ENCODE measurements at places on chromosomes 13 and 19.

DNA sequence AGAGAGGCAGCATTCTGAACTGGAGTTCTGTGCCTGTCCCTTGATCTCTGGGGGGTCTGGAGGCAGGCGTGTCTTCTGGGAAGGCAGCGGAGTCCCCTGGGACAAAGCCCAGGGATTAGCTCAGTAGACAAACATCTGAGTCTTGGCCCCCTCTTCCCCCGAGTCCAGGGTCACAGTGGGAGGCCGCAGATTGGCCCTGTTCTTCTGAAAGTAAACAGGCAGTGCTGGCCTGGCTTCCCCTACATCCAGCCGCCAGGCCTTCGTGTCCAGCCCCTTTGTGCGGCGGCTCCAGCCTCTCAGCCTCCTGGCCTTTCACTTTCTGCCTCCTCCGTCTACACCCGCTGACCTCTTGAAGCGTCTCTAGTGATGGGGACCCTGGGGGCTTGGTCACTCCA, 989 bp downstream of the NFILZ start:
- no peak for DNase-seq

- DNase-seq, result no peak
Observed at GRCh38 chr13:34129436-34129835, 311.5 kb downstream of the RFC3 start.

GRCh38 chr13:90995001-90995400, 352.5 kb upstream of the MIR17HG start:
- no peak for DNase-seq

DNA sequence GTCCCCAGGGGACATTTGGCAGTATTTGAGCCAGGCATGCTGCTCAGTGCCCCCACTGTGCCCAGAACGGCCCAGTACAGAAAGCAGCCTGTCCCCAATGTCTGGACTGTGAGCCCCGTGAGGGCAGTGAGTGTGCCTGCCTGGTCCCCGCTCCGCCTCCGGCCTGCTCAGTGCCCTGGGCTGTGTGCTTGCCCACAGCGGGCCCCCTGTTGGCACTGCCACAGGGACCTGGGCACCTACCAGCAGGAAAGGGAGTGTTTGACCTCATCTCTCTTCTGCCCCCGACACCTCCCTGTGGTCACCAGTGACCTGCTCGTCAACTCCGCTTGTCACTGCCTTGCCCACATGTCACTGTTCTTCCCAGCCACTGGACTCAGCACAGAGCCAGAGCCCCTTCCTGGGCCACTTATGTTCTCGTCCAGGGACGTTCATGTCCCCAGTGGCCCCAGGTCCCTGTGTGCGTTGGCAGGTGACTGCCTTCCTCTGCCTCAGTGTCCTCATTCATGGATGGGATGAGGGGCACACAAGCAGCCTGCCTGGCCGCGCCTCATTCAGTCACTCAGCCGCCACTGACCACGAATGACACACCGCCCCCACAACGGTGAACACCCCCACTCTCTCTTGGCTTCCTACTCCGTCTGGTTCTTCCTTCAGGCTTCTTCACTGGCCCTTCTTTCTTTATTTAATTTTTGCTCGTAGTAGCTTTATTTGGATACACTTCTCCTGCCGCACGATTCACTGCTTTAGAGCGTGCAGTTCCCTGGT, 2.8 kb downstream of the FZR1 start:
- DNase-seq, result no peak

DNA sequence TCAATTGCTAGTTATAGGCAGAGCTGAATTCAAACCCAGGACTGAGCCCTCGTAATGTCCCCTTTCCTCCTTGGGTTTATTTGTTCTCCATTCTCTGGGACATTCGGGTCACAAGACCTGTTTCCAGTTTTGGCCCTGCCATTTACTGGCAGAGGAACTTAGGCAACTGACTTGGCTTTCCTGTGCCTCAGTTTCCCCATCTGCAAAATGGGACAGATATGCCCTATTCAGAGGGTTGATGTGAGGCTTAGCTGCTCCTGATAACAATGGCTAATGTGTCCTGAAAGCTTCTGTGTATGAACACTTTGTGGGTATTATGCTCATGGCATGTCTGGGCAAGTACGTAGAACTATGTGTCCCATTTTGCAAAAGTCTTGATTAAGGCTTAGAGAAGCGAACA, 996 bp downstream of the ZNF524 start:
- no peak for DNase-seq

GRCh38 chr13:87872813-87873212, 201.6 kb downstream of the SLITRK5 start:
- no peak for DNase-seq

GRCh38 chr13:86567119-86567518, 767.9 kb upstream of the SLITRK6 start:
- no peak for DNase-seq

DNA sequence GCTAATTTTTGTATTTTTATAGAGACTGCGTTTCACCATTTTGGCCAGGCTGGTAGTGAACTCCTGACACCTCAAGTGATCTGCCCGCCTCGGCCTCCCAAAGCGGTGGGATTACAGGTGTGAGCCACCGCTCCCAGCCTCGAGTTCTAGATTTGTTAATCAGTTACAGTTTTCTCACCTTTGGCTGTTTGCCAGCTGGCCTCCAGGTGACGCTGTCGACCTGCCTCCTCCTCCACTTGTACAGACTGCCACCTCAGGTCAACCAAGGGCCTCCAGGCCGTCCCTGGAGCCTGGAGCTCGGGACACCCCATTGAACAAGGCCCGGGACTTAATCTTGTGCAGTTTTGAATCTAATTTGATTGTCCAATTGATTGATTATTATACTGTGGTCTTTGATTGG, 45.5 kb downstream of the IER2 start:
- no peak for DNase-seq

GRCh38 chr19:8389891-8390616, at the start of gene RAB11B:
Gene RAB11B, plus strand, starts transcription at chr19:8390360. Its CDS starts 57 bp downstream, at chr19:8390417.
- DNase-seq, result peak; percentile 97

GRCh38 chr13:57748096-57748495, 116.6 kb downstream of the PCDH17 start:
- no peak for DNase-seq

DNA sequence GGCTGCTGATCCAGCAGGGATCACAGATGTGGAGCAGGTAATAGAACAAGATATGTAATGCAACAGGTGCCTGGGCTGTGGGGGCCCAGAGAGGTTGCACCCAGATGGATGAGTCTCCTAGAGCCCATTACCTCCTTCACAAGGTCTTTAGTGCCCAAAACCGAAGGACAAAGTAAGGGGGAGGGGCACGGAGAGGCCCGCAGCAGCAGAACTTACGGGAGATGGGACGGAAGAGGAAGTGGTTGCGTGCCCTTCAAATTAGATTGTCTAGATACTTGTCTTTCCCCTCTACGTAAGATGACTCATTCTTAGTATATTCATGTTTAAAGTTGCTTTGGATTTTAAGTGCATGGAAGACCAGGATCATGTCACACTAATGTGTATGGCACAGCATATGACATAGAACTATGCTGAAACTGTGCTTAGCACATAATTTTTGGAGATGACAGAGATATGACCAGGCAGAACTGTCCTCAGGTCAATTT, 5.7 kb upstream of the MRPS31 start:
- DNase-seq, result peak; percentile 44

DNA sequence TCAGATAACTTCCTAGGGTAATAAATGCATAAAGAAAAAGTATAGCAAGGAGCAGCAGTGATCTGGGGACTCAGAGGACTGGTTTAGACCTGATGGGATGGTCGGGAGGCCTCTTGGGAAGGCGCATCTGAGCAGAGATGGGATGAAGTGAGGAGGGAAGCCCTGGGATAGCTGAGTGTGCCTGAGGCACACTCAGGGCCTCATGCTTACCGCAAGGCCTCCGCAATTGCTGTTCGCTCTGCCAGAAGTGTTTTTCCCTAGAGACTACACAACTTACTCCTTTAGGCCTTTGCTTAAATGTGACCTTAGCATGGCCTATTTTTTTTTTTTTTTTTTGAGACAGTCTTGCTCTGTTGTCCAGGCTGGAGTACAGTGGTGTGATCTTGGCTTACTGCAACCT, 4.1 kb upstream of the DLL3 start:
- DNase-seq, result no peak

GRCh38 chr13:77853703-77854102, 64.9 kb downstream of the EDNRB start:
- DNase-seq, result no peak

- DNase-seq, result no peak
Observed at GRCh38 chr19:51161266-51161665, 19.2 kb downstream of the SIGLEC7 start.

DNA sequence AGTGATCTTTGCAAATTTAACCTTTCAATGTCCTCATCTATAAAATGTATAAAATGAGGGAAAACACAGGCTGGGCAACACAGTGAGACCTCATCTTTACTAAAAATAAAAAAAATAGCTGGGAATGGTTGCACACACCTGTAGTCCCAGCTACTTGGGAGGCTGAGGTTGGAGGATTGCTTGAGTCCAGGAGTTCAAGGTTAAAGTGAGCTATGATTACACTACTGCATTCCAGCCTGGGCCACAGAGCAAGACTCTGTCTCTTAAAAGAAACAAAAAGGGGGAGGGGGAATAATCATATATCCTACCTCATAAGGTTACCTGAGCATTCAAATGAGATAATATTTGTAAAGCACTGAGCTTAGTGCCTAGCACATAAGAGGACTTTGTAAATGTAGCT, 5.8 kb downstream of the MTRF1 start:
- no peak for DNase-seq

GRCh38 chr13:110127986-110128511, 178.9 kb downstream of the COL4A1 start:
- no peak for DNase-seq

- no peak for DNase-seq
Observed at GRCh38 chr19:44796701-44797115, 12.2 kb upstream of the BCAM start.

- no peak for DNase-seq
Observed at GRCh38 chr13:51542346-51543242, 41.7 kb upstream of the WDFY2 start.

- DNase-seq, result no peak
Observed at GRCh38 chr19:55091955-55092354, 16.3 kb downstream of the EPS8L1 start.

GRCh38 chr19:17296976-17297375, 6.2 kb downstream of the ABHD8 start:
- DNase-seq, result no peak

- DNase-seq, result no peak
Observed at GRCh38 chr19:30689474-30689873, 317.3 kb downstream of the ZNF536 start.

- no peak for DNase-seq
Observed at GRCh38 chr19:32828139-32828538, 41.4 kb downstream of the SLC7A9 start.

DNA sequence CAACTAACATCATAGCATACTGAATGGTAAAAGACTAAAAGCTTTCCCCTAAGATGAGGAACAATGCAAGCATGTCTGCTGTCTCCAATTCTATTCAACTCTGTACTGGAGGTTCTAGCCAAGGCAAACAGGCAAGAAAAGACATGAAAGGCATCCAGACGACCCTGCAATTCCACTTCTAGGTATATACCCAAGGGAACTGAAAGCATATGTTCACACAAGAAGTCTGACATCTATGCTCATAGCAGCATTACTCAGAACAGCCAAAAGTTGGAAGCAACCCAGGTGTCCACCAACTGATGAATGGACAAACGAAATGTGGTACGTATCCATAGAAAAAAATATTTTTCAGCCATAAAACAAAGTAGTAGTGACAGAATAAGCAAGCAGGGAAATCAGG, 39.1 kb downstream of the PEPD start:
- DNase-seq, result no peak

- no peak for DNase-seq
Observed at GRCh38 chr13:37869756-37870488, at the start of gene TRPC4. Gene TRPC4, minus strand, starts transcription at chr13:37869772. Its CDS starts 86,439 bp downstream, at chr13:37783333.

GRCh38 chr19:5343848-5344247, 3.2 kb upstream of the PTPRS start:
- no peak for DNase-seq

- no peak for DNase-seq
Observed at GRCh38 chr13:83378908-83379307, 503.4 kb downstream of the SLITRK1 start.

GRCh38 chr19:54677217-54677616, 14.4 kb downstream of the LILRB4 start:
- DNase-seq, result no peak

- no peak for DNase-seq
Observed at GRCh38 chr19:13150931-13151604, 857 bp downstream of the IER2 start.

DNA sequence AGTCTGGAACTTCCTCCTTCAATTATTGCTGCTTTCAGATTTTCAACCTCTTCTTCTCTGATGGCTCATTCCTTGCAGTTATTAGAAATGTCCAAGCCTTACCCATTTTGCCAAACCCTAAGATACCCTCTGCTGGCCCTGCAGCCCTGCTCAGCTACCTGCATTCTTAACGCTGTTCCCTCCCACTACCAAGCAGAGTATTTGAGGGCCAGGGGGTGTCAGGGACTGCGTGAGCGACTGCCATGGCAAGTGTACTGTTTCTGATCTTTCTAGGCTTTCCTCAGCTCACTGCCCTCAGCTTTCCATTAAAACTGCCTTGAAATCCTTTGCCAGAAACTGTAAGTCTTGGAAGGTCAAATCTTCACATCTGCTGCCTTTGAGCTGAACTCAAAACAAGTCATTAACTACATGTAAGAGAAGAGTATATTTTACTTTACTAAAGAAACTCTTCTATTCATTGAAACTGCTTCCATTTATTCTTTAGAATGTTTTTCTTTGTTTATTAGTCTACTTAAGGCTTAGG, 41.0 kb downstream of the HS6ST3 start:
- no peak for DNase-seq

DNA sequence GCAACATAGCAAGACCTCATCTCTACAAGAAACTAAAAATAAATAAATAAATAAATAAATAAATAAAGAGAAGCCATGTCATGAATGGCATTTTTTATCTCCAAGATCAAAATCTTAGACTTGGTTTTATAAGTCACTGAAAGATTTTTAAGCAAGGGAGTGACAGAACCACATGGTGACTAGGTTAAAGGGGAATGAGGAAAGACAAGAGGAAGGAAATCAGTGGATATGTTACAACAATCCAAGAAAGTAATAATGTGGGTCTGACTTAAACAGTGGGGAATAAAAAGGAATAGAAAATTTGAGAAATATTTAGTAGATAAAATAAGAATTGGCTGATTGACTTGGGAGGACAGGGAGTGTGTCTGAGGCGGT, 18.8 kb upstream of the MED4 start:
- no peak for DNase-seq

DNA sequence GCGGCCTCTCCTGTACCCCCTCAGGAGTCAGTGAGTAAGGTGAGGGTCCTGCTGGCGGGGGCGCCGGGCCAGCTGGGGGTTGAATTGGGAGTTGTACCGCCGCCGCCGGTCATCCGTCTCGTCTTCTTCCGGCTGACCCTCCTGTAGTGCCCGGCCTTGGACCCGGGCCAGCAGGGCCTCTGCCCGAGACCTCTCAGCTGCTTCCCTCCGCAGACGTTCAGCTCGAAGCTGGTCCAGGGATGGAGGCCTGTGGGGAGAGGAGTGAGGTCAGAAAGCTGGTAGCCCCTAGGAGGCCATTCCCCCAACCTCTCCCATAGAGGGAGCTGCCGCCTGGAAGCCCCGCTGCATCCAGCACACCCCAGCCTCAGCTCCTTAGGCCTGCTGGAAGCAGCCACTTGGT, 3.8 kb downstream of the LENG1 start:
- no peak for DNase-seq

GRCh38 chr19:46404753-46405468, 8.5 kb downstream of the CCDC8 start:
- no peak for DNase-seq

- DNase-seq, result no peak
Observed at GRCh38 chr19:11088506-11089253, 583 bp upstream of the LDLR start.

- no peak for DNase-seq
Observed at GRCh38 chr13:77691871-77692270, 5.6 kb upstream of the SLAIN1 start.
